ENCODE measurements at places on chromosomes 6 and 20.

GRCh38 chr20:25549843-25550477, 35.4 kb downstream of the NINL start:
- peak; percentile 20 for DNase-seq

- peak; percentile 88 for DNase-seq
Measured at GRCh38 chr6:5672581-5673011, 334.1 kb downstream of the NRN1 start.

DNA sequence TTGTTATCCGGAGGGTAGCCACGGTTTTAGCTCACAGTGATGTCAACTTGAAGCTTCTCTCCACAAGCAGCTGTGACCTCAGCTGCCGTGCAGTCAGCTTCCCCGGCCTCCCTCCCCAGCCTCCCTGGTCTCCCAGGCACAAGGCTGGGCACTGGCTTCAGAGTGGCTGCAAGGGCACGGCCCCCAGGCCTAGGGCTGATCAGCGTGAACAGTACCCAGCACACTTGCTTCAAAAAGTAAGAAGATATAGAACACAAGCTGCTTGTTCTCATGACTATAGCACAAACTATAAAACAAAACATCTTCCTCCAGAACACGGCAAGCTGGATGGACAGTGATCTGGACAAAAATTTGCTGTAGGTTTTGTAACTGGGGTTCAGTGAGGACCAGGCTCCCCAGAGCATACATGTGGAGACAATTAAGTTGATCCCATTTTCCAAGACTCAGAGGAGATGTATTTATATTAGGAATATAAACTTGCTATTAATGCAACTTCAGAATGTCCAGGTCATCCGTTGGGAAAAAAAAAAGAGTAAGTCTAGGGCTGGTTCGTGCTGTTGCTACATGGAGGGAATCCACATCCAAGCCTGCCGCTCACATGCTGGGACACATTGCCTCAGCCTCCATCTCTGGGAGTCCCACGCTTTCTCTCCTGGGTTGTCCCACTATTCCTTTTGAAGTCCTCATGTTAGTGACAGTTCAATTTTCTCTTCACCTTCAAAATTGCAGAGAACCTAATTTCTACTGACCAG, 199.4 kb upstream of the THBS2 start:
- no peak for DNase-seq

- DNase-seq = no peak
Measured at GRCh38 chr6:135251498-135252441, 70.7 kb downstream of the MYB start.

GRCh38 chr6:53264915-53265607, 83.7 kb downstream of the ELOVL5 start:
- DNase-seq = no peak

GRCh38 chr20:62418709-62419487, 8.4 kb downstream of the RBBP8NL start:
- DNase-seq = no peak

- DNase-seq = peak; percentile 80
Measured at GRCh38 chr20:20593447-20594170, 118.8 kb downstream of the RALGAPA2 start.

DNA sequence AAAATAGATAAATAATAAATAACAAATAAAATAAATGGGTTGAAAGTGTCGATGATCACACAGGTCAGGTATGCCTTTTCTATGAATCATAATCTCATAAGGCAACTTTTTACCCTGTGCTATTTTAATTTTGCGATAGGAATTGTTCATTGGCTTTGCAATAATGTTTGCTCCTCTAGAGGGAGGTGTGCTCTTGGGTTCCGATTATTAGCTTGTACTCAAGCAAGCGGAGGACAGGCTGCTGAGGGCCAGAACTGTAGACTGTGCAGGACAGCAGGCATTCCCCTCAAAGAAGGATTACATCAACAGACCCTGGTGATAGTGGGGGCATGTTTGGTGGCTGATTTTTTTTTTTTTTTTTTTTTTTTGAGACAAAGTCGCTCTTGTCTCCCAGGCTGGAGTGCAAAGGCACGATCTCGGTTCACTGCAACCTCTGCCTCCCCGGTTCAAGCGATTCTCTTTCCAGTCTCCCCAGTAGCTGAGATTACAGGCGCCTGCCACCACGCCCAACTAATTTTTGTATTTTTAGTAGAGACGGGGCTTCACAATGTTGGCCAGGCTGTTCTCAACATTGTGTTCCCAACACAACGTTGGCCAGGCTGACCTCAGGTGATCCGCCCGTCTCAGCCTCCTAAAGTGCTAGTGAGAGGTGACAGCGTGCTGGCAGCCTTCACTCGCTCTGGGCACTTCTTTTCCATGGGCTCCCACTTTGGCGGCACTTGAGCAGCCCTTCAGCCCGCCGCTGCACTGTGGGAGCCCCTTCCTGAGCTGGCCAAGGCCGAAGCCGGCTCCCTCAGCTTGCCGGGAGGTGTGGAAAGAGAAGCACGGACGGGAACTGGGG, 35.6 kb downstream of the RIOK1 start:
- DNase-seq = peak; percentile 6

GRCh38 chr6:131005439-131006016, 57.5 kb downstream of the EPB41L2 start:
- DNase-seq = no peak

DNA sequence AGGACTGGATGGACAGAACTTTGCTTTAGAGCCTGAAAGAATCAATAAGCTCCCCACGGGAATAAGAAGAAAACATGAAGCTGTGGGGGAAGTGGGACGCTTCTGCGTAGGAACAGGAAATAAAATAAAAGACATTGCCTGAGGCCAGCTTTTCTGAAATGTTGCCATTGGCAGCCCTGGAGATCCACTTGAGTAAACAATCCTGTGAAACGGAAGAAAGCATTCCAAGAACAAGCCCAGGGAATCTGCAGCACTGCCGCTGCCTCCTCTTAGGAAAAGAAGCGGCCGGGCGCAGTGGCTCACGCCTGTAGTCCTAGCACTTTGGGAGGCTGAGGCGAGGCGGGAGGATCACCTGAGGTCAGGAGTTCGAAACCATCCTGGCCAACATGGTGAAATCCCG, 182.3 kb upstream of the RALGAPA2 start:
- DNase-seq = no peak

GRCh38 chr6:56866917-56867522, 87.9 kb upstream of the BEND6 start:
- DNase-seq = peak; percentile 68

GRCh38 chr20:16260911-16261310, 312.3 kb downstream of the KIF16B start:
- DNase-seq = peak; percentile 69

DNA sequence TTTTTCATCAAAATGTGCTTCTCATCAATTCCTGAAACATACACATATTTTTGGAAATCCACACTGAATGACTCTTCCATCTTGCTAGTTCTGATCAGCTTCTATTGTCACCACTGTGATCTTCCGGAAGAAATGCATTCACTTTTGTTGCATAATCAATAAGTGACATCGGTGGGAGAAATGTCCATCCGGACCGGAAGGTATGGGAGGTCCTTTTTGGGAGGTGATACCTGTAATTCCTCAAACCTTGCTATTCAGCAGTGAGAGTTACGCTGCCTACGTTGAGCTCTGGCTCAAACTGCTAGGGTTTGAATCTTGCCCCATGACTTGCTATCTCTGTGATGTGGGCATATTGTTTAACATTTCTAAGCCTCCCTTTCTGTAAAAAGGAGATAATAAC, 16.6 kb upstream of the TFB1M start:
- DNase-seq = no peak

DNA sequence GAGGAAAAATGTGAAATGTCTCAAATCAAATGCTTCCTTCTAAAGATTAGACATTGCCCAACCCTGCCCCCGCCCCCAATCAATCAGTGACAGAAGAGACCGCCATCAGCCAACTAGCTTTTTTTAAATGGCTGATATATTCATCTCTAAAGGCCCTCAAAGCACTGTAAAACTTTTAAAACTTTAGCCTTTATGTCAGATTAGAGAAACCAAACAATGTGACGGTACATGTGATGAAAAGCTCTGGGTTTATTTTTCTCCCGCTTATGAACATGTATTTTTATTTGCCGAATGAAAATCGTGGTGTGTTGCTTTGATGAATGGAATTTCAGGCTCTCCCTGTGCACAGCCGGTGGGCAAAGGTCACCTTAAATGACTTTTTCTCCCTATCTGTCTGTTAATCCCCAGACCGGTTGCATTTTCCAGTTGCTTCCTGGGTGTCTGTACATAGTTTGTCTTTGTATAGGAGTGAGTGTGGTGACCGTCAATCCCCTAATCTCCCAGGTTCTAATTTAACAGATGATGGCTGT, 38.5 kb downstream of the TBC1D7 start:
- no peak for DNase-seq

GRCh38 chr6:24387818-24388217, 14.9 kb upstream of the MRS2 start:
- DNase-seq = no peak

GRCh38 chr6:145548933-145549648, 186.2 kb downstream of the EPM2A start:
- DNase-seq = no peak

- peak; percentile 89 for DNase-seq
Measured at GRCh38 chr6:4351520-4352321, 216.3 kb upstream of the ECI2 start.

DNA sequence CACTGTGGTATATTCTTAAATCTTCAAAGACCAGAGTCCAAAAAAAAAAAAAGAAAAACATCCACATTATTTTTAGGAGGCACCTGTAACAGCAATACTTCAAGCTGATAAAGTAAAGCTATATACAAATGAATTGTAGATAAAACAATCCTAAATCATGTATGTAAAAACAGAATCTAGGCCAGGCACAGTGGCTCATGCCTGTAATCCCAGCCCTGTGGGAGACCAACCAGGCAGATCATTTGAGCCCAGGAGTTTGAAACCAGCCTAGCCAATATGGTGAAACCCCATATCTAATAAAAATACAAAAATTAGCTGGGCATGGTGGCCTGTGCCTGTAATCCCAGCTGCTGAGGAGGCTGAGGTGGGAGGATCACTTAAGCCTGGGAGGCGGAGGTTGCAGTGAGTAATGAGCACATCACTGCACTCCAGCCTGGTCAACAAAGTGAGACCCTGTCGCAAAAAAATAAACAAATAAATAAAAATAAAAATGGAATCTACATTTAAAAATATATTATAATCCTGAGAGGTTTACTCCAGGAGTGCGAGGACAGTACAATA, 7.3 kb downstream of the NAPB start:
- DNase-seq = no peak

DNA sequence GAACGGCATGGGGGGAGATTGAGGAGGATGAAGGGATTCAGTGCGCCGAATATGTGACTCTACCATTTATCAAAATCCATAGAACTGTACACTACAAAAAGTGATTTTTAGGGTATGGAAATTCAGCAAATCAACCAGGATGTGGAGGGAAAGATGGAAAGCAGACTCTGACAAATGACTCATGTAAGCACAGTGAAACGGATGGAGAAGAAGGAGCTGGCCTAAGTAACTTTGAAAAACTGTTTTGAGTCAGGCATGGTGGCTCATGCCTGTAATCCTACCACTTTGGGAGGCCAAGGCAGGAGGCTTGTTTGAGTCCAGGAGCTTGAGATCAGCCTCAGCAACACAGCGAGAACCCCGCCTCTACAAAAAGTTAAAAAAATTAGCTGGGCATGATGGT, 39.2 kb downstream of the MUC22 start:
- peak; percentile 32 for DNase-seq

GRCh38 chr20:62754122-62754990, 41.9 kb upstream of the MRGBP start:
- DNase-seq = no peak

DNA sequence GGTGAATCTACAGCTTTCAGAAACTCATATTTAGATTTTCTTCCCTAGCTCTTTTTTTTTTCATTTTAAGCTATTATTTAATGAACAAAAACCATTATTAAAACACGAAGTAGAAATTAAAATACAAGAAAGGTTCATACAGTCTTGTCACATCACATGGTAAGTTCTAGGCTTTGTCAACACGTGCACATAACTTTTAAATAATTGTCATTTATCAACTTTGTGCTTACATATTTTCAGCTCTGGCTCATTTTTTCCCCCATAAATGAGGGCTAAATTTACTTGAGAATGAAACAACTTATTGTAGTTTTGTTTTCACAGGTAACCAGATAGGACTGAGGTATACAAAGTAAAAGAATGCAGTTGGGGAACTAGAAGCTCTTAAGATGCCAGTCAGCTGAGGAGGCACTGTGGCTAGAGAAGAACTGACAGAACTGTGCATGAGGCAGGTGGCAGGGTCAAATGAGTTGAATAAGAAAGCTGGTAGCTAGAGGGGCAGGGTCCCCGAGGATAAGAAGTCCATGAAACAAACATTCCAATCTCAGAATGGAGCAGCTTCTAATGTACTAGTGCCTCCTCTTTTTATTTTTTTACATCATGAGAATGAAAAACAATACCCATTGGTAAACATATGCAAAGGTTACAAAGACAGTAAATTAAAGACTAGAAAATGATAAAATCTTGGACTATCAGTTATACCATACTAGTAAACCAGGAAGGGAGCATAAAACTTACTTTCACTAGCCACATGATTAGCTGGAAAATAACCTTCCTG, 141.5 kb downstream of the MYB start:
- no peak for DNase-seq

DNA sequence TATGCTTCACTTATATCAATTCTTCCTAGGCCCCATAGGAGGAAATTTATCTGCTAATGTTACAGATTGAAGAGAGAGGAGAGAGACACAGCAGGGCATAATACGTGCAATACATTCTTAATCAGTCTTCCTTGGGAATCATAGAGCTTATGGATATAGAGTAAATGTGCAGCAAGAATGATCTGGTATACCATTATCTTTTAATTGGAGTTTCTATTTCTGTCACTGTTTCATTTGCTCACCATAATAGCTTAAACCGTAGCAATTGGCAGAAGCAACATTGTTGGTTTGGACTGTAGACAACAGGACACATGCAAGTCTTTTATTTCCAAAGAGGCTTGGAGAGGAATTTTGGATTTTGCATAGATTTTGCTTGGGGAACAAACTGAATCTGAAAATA, 68.1 kb upstream of the PCSK2 start:
- DNase-seq = no peak

- peak; percentile 95 for DNase-seq
Measured at GRCh38 chr6:11271228-11272020, 39.0 kb upstream of the NEDD9 start.

GRCh38 chr6:42782689-42783176, 881 bp downstream of the BICRAL start:
- peak; percentile 94 for DNase-seq

- DNase-seq = no peak
Measured at GRCh38 chr20:38563802-38564431, 17.1 kb upstream of the ADIG start.
